NCI-H82 (cell line): ENCODE measurements at places on chromosomes 3 and 15.

DNA sequence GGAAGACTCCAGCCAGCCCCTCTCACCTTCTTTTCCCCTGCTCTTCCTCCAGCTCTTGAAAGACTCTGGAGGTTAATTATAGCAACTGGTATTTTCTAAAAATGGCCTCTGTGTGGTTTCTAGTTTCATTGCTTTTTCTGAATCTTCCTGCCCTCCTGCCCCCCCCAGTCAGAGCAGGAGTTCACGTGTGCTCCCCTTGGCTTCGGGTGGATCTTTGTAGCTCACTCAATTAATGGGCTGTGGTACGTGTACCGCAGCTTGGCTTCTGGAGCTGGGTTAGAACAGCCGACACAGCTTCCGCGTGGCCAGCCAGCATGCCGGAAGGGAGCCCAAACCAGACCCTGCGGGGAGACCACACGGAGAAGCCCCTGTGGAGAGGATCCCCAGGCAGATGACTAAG, 31.5 kb downstream of the TM2D3 start:
- no peak for DNase-seq

DNA sequence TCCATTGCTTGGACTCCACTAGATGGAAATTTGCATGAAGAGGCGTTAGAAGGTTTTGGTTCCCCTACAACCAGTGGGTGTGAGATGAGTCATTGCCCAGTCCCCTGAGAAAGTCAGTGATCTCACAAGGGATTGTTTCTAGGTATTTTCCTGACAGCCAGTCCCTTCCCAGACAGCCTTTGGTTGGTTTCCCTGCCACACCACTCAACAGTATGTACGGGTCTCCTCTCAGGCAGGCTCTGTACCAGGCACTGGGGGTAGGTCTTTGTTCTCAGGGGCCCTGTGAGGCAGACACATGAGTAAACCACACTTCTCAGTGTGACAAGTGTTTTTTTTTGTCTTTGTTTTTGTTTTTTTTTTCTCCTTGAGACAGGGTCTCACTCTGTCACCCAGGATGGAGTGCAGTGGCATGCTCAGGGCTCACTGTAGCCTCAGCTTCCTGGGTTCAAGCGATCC, 4.0 kb downstream of the LAMP3 start:
- DNase-seq, result no peak

- no peak for DNase-seq
These were observed 15.6 kb downstream of the RCCD1 start for GRCh38 chr15:90970274-90970673.

GRCh38 chr3:152149832-152150231, 118.9 kb upstream of the MBNL1 start:
- DNase-seq, result no peak

GRCh38 chr3:169746924-169747323, 17.9 kb downstream of the TERC start:
- DNase-seq, result no peak

DNA sequence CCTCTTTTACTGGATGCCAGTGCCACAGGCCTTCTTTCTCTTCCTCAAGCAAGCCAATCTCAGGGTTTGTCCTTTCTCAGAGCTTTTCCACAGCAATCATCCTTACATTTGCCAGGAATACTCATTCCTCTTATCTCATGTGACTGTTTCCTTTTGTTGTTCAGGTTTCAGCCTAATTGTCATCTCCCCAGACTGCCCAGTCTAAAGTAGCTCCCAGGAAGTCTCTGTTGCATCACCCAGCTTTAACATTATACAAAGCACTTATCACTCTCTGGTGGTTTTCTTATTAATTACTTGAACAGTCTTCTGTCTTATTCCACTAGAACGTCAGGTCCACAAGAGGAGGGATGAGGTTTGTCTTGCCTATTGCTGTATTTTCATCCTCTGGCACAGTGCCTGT, 65.8 kb downstream of the CADPS start:
- no peak for DNase-seq

DNA sequence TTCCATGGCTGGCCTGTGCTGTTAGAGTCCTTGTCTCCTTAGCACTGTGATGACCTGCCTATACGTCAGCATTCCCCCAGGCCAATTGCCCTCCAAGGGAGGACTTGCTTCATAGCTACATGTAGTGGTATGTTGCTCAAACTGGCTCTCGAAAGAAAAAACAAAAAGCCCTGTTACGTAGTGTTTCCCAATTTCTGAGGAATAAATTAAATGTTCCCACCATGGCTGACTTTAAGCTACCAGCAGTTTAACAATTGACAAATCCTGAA, 54.6 kb downstream of the WNT7A start:
- no peak for DNase-seq
